ENCODE measurements at places on chromosomes 4 and X.

- no peaks in the 10 kb centered on the region for H3K4me1 ChIP-seq
- H3K27ac ChIP-seq = no peak overlapping the region
- H3K27me3 ChIP-seq = no peaks in the 10 kb centered on the region
- no peak for DNase-seq
- no peak overlapping the region for H3K4me3 ChIP-seq
Observed at GRCh38 chr4:64940698-64941097, 531.4 kb upstream of the TECRL start.

- no peaks in the 10 kb centered on the region for H3K4me1 ChIP-seq
- peaks cover 9% of the 10 kb centered on the region for H3K27me3 ChIP-seq
- H3K27ac ChIP-seq = no peak overlapping the region
- no peaks in the 10 kb centered on the region for H3K36me3 ChIP-seq
Observed at GRCh38 chr4:109213056-109213455, 89.4 kb downstream of the COL25A1 start.

GRCh38 chr4:78265006-78265405 lies 207.9 kb downstream of the FRAS1 start:
- no peak overlapping the region for H3K27ac ChIP-seq
- no peaks in the 10 kb centered on the region for H3K4me1 ChIP-seq
- DNase-seq = no peak

DNA sequence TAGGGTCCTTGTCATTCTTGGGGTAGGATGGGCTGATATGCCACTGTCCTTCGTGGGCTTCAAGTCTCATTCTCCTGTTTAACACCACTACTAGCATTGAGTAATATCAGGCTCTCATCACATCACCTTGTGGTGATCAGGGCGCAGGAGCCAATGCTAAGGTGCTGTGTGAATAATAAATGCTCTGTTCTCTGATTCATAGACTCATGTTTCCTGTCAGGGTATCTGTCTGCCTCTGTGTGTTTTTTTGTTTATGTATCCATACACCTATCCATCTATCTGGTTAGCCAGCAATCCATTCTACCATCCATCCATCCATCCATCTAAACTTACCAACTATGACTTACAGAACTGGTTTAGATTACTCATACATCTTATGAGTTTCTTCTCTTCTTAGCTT lies 525.1 kb upstream of the ATOH1 start:
- H3K4me3 ChIP-seq = no peak overlapping the region
- H3K36me3 ChIP-seq = no peaks in the 10 kb centered on the region
- H3K4me1 ChIP-seq = no peaks in the 10 kb centered on the region
- no peak overlapping the region for H3K27ac ChIP-seq
- DNase-seq = no peak

- DNase-seq = no peak
- H3K4me1 ChIP-seq = peaks cover 21% of the 10 kb centered on the region
- peaks cover 2% of the 10 kb centered on the region for H3K27me3 ChIP-seq
Observed at GRCh38 chr4:700587-701264, 4.9 kb upstream of the PCGF3 start.

DNA sequence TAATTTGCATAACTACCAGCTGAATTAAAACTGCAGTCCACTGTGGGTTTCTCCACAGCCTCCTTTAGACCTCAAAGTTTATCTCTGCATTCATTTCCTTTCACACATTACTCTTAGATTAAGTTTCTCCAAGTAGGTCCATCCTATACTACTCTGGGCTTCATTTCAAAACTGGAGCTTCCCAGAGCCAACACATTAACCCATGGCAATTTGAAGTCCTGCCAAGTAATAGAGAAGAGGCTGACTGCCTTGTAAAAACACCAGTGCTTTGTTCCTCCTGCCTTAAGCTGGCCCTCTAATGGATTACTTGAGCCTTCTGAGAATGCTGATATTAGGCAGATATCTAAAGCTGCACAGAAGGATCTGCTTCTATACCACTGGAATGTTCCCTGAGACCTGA lies 997.2 kb upstream of the SLIT2 start:
- no peak for DNase-seq
- no peaks in the 10 kb centered on the region for H3K4me1 ChIP-seq
- H3K36me3 ChIP-seq = no peaks in the 10 kb centered on the region
- no peak overlapping the region for H3K27ac ChIP-seq

GRCh38 chr4:56424697-56425514 lies 10.5 kb downstream of the PPAT start:
- H3K36me3 ChIP-seq = peaks cover 9% of the 10 kb centered on the region
- H3K4me1 ChIP-seq = peaks cover 12% of the 10 kb centered on the region
- no peaks in the 10 kb centered on the region for H3K27me3 ChIP-seq
- DNase-seq = peak; percentile 81

DNA sequence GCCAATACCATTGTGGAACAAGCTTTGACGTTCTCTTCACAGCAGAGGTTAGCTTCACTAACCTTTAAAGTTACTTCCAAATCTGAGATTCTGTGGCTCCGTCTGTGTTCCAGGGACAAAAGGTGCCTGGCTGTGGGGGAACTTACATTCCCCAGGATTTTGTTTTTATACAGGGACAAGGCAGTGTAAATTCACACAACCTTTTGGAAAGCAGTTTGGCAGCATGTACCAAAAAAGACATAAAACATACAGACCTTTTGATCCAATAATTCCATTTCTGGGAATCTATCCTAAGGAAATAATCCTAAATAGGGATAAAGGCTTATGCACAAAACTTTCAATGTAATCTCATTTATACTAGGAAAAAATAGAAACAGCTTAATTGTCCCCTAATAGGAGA lies 8.9 kb upstream of the C1QTNF7 start:
- H3K4me1 ChIP-seq = peaks cover 10% of the 10 kb centered on the region
- H3K4me3 ChIP-seq = no peak overlapping the region
- H3K27me3 ChIP-seq = no peaks in the 10 kb centered on the region
- DNase-seq = no peak

- H3K27ac ChIP-seq = no peak overlapping the region
- no peak overlapping the region for H3K4me3 ChIP-seq
- H3K4me1 ChIP-seq = no peaks in the 10 kb centered on the region
- no peak for DNase-seq
Observed at GRCh38 chr4:43682551-43682950, 766.1 kb downstream of the KCTD8 start.

- no peaks in the 10 kb centered on the region for H3K27me3 ChIP-seq
- no peak overlapping the region for H3K4me3 ChIP-seq
- DNase-seq = no peak
- H3K36me3 ChIP-seq = no peaks in the 10 kb centered on the region
Observed at GRCh38 chr4:8007581-8007980, 67.9 kb upstream of the AFAP1 start.

DNA sequence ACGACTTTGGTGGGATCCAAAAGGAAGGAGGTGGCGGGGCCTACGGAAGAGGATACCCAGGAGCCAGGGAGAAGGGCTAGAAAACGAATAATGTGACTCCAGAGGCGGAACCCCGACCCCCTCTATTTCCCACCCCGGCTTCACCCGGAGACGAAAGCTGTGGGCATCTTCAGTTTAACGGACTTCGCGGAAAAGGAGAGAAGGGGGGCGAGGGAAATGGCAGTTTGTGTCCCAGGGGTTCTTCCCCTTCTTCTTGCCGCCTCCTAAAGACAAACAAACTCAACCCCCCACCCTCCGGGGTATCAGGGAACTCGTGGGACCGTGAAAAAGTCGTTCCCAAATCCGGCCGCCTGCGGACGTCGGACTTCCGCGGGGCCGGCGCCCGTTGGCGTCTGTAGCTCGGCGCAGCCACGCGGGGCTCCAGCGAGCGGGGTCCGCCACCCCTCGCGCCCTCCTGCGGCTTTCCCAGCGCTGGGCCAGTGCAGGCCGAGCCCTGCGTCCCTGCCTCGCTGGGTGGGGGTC lies 3.6 kb upstream of the LEF1 start:
- peaks cover 53% of the 10 kb centered on the region for H3K4me1 ChIP-seq
- H3K27me3 ChIP-seq = peaks cover 14% of the 10 kb centered on the region
- DNase-seq = peak; percentile 81

- H3K27me3 ChIP-seq = no peaks in the 10 kb centered on the region
- H3K36me3 ChIP-seq = peaks cover 25% of the 10 kb centered on the region
- no peak for DNase-seq
- H3K27ac ChIP-seq = peak overlapping the region; percentile 73
- peaks cover 16% of the 10 kb centered on the region for H3K4me1 ChIP-seq
Observed at GRCh38 chrX:77622672-77623071, 163.3 kb downstream of the ATRX start.

DNA sequence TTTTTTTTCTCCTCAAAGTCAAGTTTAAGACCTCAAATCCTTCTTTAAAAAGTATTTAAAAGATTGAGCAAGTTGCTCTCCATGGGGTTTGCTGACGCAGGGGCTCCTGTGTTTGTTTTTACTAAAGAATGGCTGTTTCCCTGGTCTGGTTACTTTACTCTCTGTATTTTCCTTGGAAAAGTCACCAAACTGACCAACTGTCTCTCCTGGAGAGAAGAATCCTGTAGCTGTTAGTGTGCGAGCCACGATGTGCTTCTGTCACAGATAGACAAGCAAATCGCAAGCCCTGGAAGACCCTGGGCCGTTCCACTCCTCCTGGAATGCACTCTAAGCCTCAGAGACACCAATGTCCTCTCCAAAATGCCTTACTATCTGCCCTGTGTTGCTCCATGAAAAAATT lies 212.1 kb downstream of the CHIC2 start:
- H3K27ac ChIP-seq = no peak overlapping the region
- no peak for DNase-seq
- no peaks in the 10 kb centered on the region for H3K36me3 ChIP-seq
- H3K4me1 ChIP-seq = no peaks in the 10 kb centered on the region

- no peaks in the 10 kb centered on the region for H3K27me3 ChIP-seq
- no peak for DNase-seq
- H3K27ac ChIP-seq = no peak overlapping the region
- no peak overlapping the region for H3K4me3 ChIP-seq
- H3K36me3 ChIP-seq = no peaks in the 10 kb centered on the region
Observed at GRCh38 chrX:39019056-39019455, 217.8 kb downstream of the MID1IP1 start.

DNA sequence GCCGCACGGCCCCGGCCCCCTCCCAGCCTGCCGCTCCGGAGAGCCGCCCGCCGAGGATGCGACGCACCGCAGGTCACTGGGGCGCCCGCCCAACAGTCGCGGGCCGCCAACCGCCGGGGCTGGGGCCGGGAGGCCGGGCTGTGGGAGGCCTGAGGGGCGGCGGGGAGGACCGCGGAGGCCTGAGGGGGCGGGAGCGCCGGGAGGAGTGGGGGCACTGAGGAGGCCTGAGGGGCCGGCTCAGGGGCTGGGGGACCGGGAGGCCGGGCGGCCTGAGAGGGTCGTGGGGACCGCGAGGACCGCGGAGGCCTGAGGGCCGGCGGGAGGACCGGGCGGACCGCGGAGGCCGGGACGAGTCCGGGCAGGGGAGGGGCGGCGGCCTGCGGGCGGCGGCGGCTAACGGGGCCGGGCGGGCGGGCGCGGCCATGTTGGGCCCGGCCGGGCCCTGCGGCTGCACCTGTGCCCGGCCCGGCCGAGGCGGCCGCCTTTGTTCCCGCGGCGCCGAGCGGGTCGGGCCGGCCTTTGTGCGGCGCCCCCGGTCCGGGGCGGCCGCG lies 353 bp downstream of the NSD2 start:
- peaks cover 36% of the 10 kb centered on the region for H3K4me1 ChIP-seq
- H3K4me3 ChIP-seq = peak overlapping the region; percentile 39
- no peak overlapping the region for H3K27ac ChIP-seq
- no peak for DNase-seq

- no peak for DNase-seq
- H3K27me3 ChIP-seq = peaks cover 7% of the 10 kb centered on the region
- no peak overlapping the region for H3K4me3 ChIP-seq
- no peaks in the 10 kb centered on the region for H3K36me3 ChIP-seq
Observed at GRCh38 chrX:109889289-109890006, 113.5 kb upstream of the TMEM164 start.

GRCh38 chr4:165085946-165086345 lies 26.7 kb downstream of the TMEM192 start:
- H3K27me3 ChIP-seq = no peaks in the 10 kb centered on the region
- H3K36me3 ChIP-seq = peaks cover 9% of the 10 kb centered on the region
- H3K4me3 ChIP-seq = no peak overlapping the region
- no peak overlapping the region for H3K27ac ChIP-seq
- H3K4me1 ChIP-seq = no peaks in the 10 kb centered on the region

GRCh38 chrX:5998456-5998855 lies 230.2 kb downstream of the NLGN4X start:
- no peaks in the 10 kb centered on the region for H3K27me3 ChIP-seq
- H3K27ac ChIP-seq = no peak overlapping the region
- no peaks in the 10 kb centered on the region for H3K36me3 ChIP-seq
- H3K4me3 ChIP-seq = no peak overlapping the region
- no peaks in the 10 kb centered on the region for H3K4me1 ChIP-seq
- DNase-seq = no peak

Data from activated CD4-positive, alpha-beta T cell treated with anti-CD3 and anti-CD28 coated beads, Interleukin-2, amount 10 ng/mL, durations not matched to agents 24 days and 14 days (primary cell).